GM12864 (cell line): ENCODE measurements at places on chromosomes 3 and 15.

GRCh38 chr3:136251511-136251910, 1.4 kb downstream of the PCCB start:
- no peak for DNase-seq

DNA sequence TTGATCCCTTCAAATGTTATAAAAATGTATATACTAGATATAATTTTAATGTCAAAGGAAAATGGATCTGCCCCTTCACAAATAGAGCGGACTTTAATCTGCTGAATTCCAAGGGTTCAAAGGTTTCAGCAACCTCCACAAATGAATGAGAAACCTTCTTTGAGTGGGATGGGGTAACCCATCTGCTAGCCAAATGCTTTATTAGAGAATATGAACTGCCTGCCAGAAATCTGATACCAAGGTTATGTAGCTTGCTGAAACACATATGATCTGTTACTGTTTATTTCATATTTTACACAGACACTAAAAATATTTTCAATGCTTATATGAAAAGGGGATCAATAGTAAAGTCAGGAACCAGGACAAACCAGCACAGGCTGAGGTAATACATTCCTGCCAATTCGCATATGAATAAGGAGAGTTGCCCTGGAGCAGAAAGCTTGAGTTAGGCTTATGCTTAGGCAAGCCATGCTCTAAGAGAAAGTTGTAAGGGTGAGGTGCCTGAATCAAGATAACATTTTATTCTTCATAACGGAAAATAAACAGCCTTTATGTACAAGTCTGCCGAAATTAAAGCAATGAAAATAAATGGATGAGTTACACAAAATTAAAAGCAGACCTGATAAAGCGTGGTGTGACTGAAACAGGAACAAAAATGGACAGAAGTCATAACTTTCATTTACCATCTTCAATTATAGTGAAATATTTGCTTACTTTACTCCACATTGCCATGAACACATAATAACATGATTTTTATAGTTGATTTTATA, 26.5 kb downstream of the PLOD2 start:
- no peak for DNase-seq

DNA sequence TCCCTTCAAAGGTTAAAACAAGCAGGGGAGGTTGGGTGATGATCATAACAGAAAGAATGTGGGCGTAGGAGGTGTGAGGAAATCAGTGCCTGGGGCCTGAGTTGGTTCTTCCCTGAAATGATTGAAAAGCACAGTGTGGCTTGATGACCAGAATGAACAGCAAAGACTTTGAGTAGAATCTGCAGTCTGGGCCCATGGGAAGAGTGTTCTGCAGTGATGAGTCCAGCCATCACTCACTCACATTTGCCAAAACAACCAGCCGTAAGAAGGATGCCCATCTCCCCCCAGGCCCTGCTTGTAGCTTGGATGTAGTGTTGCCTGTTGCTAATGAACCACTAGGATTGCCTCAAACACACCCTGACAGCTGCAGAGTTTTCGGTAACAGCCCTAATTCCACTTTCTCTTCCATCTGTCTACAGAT, 67.9 kb downstream of the VGLL3 start:
- DNase-seq = no peak

DNA sequence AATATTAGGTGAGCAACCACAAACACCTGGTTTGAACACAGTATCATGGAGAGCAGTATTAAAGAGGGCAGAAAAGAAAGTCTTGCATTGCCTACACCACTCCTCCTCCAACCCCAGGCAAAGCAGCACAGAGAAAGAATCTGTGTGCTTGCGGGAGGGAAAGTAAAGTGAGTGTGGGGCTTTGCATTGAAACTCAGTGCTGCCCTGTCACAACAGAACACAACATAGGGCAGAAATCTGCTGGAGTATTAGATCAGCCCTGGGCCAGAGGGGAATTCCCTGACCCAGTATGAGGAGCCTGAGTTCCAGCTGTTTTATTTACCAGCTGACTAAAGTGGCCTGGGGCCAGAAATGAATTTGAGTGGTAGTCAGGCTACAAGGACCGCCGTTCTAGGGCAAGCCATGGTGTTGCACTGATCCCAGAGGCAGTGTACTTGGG, 75.5 kb downstream of the SPATA16 start:
- no peak for DNase-seq

- DNase-seq = no peak
Observed at GRCh38 chr3:125349556-125350165, 25.5 kb downstream of the ZNF148 start.

DNA sequence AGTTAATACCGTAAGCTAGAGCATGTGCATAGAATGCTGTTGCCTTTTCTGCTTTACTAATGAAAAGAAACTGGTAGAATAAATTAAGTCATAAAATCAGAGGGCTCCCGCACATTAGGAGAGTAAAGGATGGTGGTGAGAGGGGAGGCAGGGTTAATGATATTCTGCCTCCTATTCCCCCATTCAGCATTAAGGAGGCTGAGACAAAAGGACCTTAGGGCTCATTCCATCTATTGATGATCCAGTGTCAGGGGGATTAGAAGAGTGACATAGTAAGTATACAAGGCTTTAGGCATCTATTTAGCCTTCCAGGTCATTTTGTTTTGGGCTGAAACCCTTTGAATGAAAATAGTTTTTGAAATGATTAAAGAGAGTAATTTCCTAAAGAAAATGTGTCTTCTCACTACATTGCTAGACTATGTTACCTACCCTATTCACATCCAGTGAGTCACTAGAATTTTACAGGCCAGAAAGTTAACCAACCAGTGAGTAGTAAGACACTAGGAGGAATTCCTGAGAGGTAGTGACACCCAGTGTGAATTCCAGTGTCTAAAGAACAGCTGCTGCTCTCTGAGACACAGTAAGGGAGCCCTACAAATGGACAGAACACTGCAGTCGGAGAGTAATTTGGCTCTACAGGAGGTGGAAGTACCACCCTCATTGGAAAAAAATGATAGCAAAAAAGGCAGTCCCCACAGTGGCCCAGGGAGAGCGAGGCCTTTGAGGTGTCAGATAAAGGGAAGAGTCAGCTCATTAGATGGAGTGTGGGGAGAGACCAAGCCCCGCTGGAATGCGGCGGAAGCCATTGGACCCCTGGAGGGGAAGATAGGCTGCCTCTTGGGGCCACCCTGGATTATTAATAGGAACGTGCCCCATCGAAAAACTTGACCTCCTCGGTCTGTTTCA, 67.6 kb downstream of the TUSC7 start:
- no peak for DNase-seq

GRCh38 chr3:17820704-17821103, 78.3 kb upstream of the TBC1D5 start:
- no peak for DNase-seq

GRCh38 chr15:34010921-34011320, 28.1 kb downstream of the AVEN start:
- no peak for DNase-seq

DNA sequence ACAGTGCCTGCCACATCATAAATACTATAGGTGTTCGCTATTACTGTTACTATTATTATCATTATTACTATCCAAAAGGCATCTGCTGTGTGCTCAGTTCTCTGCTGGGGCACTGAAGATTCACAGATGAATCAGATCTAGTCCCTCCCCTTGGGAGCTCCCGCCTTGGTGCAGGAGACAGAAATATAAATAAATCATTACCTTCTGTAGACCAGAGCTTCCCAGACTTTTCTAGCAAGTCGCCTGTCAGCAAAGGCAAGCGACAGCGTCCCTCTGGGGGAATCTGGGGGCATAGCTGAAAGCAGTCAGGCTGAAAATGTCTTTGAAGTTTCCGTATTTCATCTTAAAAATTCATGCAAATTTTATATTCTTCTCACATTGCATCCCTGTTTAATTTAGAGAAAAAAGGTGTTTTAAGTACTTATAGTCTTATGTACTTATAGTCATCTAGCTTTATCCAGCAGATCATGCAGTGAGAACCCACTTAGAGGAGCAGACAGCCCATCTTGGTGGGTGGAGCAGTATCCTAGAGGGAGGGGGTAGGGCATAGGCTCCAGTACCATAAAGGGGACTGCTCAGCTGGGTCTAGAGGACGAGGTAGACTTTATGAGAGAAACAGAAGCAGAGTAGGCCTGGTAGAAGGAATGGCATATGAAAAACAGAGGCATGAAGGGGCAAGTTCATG, 10.4 kb upstream of the BRPF1 start:
- DNase-seq = no peak

- no peak for DNase-seq
Observed at GRCh38 chr3:188156056-188156455, 2.1 kb downstream of the LPP start.

GRCh38 chr3:17079933-17080332, 195.2 kb downstream of the PLCL2 start:
- DNase-seq = no peak

- peak; percentile 79 for DNase-seq
Observed at GRCh38 chr3:122100591-122101463, 45.7 kb downstream of the CD86 start.

- DNase-seq = no peak
Observed at GRCh38 chr15:67746022-67746421, 79.3 kb upstream of the SKOR1 start.

- DNase-seq = no peak
Observed at GRCh38 chr3:103923907-103924306, 1442.8 kb upstream of the ALCAM start.

- DNase-seq = no peak
Observed at GRCh38 chr3:9769012-9769411, 735 bp downstream of the CAMK1 start.

- DNase-seq = no peak
Observed at GRCh38 chr3:149560001-149560400, 85.5 kb downstream of the TM4SF4 start.

DNA sequence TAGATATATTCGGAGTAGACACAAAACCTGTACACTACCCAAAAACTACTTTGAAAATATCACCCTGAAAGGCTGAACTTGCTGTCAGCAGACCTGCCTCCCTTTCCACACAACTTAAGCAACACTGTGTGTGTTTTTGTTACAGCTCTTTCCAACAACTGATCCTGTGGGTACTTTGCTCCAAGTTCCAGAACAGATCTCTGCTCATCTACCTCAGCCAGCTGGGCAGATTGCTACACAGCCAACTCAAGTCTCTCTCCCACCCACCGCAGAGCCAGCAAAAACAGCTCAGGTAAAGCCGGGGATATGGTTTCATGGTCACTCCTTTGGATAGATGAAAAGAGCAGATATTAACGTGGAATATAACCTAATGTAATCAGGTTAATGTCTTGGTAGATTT, 19.7 kb upstream of the SLC22A13 start:
- no peak for DNase-seq

- no peak for DNase-seq
Observed at GRCh38 chr3:33052671-33053070, 44.3 kb downstream of the GLB1 start.

DNA sequence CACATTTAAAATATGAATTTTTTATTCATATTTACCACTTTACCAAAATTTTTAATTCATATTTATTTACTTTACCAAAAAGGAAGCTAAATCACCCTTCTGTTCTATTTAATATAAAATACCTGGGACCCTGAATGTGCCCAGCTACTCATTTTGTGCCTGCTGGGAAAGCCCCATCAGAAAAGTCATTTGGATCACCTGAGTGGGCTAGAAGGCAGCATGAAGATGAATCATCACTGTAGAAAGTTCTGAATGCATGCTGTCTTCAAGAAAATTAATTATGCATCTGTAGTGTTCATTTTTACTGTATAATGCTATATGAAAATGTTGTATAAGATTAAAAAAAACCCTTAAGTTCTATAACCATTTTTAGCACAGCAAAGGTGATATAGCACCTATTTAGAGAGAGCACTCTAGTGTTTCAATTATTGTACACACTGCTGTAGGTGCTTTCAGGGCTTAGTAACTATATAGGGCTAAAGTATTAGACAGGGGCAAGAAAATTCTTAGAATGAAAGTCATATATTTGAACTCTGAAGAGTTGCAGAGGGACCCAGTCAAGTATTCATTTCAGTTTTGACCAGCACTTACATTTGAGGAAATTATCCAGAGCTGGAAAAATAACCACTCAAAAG, 175.1 kb downstream of the NFKBIZ start:
- DNase-seq = no peak

DNA sequence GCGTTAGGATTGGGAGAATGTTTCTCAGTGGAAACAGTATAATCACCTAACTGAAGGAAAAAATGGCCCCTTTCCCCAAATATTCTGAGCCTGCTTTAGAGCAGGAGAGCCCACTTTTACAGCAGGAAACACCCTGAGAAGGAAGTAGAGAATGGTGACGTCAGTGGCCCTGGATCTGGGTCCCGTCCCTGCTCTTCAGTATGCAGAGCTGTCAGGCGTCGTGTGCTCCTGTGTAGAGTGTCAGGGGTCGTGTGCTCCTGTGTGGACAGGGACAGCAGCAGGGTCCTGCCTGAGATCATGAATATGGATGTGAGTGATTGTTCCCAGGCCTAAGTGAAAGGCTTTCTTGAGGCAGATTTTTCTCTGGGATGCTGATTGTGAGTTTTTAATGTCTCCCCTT, 45.2 kb downstream of the CGNL1 start:
- DNase-seq = no peak

GRCh38 chr3:132822266-132822665, 100.1 kb upstream of the NPHP3 start:
- DNase-seq = no peak

DNA sequence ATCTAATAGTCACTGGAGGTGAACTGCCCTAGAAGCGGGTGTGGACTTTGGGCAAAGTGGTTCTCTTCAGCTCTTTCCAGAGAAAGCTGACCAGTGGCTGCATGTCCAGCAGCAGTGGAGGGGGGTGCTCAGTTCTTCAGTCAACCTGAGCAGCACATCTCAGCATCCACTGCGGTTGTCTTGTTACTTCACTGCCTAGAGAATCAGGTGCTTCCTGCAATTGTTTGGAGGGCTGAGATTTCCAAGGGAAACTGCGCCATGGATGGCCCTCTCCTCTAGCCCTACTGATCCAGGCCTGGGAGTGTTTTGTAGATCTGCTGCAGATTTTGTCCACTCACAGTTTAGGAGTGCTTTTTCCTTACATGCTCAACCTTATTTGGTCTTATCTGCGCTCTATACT, 65.6 kb upstream of the CFAP161 start:
- no peak for DNase-seq

- DNase-seq = no peak
Observed at GRCh38 chr3:53809764-53810400, 36.3 kb downstream of the CHDH start.

DNA sequence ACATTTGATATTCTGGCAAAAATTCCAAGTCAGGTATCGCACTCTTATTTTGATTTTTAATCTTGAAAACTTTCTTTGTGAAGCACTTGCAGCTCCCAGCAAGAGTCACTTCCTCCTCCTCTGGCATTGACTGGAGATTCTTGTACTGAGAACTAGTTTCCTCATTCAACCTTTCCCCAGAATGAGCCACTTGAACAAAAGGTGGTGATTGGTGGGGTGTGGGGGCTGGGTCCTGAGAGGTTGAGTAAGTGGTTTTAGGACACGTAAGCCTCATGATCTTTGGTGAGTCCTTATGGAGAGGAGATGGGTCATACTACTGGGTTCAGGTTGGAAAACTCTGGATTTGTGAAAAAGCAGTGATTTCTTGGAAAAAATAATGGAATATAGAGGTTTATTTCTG, 32.3 kb upstream of the ONECUT1 start:
- DNase-seq = no peak

- no peak for DNase-seq
Observed at GRCh38 chr3:172518929-172519640, 4.1 kb downstream of the TNFSF10 start.

GRCh38 chr3:59800481-59800880, 750.7 kb upstream of the CFAP20DC start:
- no peak for DNase-seq

- DNase-seq = no peak
Observed at GRCh38 chr3:52405601-52406110, 39.2 kb downstream of the SEMA3G start.

GRCh38 chr15:27119695-27120266, 148.8 kb downstream of the GABRG3 start:
- DNase-seq = no peak
